ENCODE measurements at places on chromosomes 5 and 9. TPM values are rescaled to one million over a fixed set of nuclear protein-coding genes. Genes with fewer than 3 reads are reported as not detected.

The PCDHA12 gene
- 0.71 TPM for total RNA-seq

The AIF1L gene
- 11.6 TPM for total RNA-seq

The OR13C5 gene
- total RNA-seq, result not detected

The ACO1 gene
- total RNA-seq, result 54.2 TPM

The DOK3 gene
- total RNA-seq, result 4.6 TPM

The DMRTA1 gene
- total RNA-seq, result 0.83 TPM

The SPATA31A3 gene
- not detected for total RNA-seq

The TAL2 gene
- total RNA-seq, result not detected

GRCh38 chr9:21965401-21965951 lies 28.7 kb downstream of the CDKN2A start:
- peaks cover 18% of the 10 kb centered on the region for H3K4me1 ChIP-seq
- no peaks in the 10 kb centered on the region for H3K36me3 ChIP-seq
- peak overlapping the region; percentile 37 for H3K4me3 ChIP-seq
- DNase-seq, result peak; percentile 70
- peaks cover 77% of the 10 kb centered on the region for H3K27me3 ChIP-seq

- no peaks in the 10 kb centered on the region for H3K36me3 ChIP-seq
- no peaks in the 10 kb centered on the region for H3K27me3 ChIP-seq
- H3K27ac ChIP-seq, result no peak overlapping the region
- no peak overlapping the region for H3K4me3 ChIP-seq
- DNase-seq, result peak; percentile 72
Measured at GRCh38 chr5:110840347-110840960, 101.6 kb downstream of the SLC25A46 start.

GRCh38 chr9:69963803-69964202 lies 79.8 kb upstream of the MAMDC2 start:
- H3K4me1 ChIP-seq, result no peaks in the 10 kb centered on the region
- DNase-seq, result no peak

- H3K27me3 ChIP-seq, result no peaks in the 10 kb centered on the region
- no peak overlapping the region for H3K4me3 ChIP-seq
- no peaks in the 10 kb centered on the region for H3K36me3 ChIP-seq
- DNase-seq, result no peak
Measured at GRCh38 chr9:12719431-12719830, 26.2 kb downstream of the TYRP1 start.

GRCh38 chr5:150181027-150181426 lies 8.8 kb upstream of the SLC6A7 start:
- H3K27ac ChIP-seq, result peak overlapping the region; percentile 71
- no peaks in the 10 kb centered on the region for H3K27me3 ChIP-seq
- peaks cover 12% of the 10 kb centered on the region for H3K4me1 ChIP-seq
- no peak overlapping the region for H3K4me3 ChIP-seq

- no peaks in the 10 kb centered on the region for H3K4me1 ChIP-seq
- no peak overlapping the region for H3K4me3 ChIP-seq
- H3K27ac ChIP-seq, result no peak overlapping the region
Measured at GRCh38 chr9:17978773-17979172, 399.9 kb downstream of the SH3GL2 start.

- H3K27ac ChIP-seq, result no peak overlapping the region
- H3K27me3 ChIP-seq, result no peaks in the 10 kb centered on the region
- no peaks in the 10 kb centered on the region for H3K4me1 ChIP-seq
- H3K4me3 ChIP-seq, result no peak overlapping the region
- no peaks in the 10 kb centered on the region for H3K36me3 ChIP-seq
Measured at GRCh38 chr5:96538808-96539250, 105.8 kb upstream of the PCSK1 start.

DNA sequence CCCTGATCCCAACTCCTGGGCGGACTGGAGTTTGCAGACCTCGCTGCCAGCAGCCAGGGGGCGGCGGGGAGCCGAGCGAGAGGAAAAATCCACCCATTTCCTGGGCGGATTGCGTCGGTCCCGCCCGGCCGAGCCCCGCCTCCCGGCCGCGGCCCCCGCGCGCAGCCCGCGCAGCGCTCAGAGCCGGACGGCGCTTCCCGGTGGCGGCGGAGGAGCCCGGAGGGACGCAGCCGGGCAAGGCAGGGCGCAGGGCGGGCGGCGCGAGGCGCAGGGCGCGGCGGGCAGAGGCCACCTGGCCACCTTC lies at the start of gene OLFM1:
Gene OLFM1 (plus strand): TSS at position 180 of the 304 bp plus-strand sequence. CDS start 322 bp downstream, outside the sequence.
- no peak within 1 kb of the TSS for H3K27ac ChIP-seq
- no peaks in the 10 kb centered on the region for H3K36me3 ChIP-seq
- peak; percentile 86 for DNase-seq
- H3K27me3 ChIP-seq, result peaks cover 28% of the 10 kb centered on the region
- H3K4me1 ChIP-seq, result no peaks in the 10 kb centered on the region

DNA sequence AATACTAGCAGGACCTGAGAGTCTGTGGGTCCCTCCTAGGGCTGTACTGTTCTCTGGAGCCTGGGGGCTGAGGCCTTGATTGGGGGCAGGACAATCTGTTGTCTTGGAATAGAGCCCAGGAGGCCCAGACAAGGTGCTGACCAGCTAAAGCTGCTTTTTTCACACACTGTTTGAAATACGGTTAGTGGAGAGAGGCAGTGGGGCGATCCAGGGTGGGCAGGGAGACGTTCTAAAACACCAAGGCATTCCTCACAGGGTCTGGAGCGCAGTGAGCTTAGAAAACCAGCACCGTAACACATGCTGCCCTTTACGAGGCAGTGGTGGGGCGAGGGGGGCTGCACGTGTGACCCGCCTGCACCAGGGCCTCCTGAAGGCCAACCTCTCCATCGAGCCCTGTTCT lies 55.1 kb downstream of the EHMT1 start:
- H3K36me3 ChIP-seq, result no peaks in the 10 kb centered on the region
- peak overlapping the region; percentile 70 for H3K27ac ChIP-seq
- H3K4me1 ChIP-seq, result peaks cover 34% of the 10 kb centered on the region
- DNase-seq, result peak; percentile 65

GRCh38 chr9:107213080-107213479 lies 70.0 kb upstream of the RAD23B start:
- no peak overlapping the region for H3K27ac ChIP-seq
- H3K4me3 ChIP-seq, result no peak overlapping the region
- H3K27me3 ChIP-seq, result no peaks in the 10 kb centered on the region
- no peaks in the 10 kb centered on the region for H3K36me3 ChIP-seq

All from sigmoid colon (tissue), 7 donors.